ENCODE measurements at places on chromosomes 1 and 21.

DNA sequence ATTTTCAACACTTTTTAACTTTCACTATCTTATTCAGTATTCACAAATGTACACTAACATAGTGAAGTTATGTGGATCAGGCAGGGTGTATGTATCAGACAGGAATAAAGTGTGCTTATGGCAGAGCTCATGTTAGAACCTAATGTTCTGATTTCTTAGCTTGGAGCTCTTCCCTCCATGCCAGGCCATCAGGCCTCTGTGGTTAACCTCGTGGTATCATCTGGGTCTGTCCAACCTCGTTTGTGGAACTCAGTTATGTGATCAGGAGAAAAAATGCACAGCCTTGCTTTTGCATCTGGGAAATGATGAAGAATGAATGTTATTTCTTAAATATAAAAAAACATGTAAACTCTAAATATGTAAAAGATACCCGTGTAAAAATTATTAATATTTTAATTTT, 86.9 kb downstream of the MPZL1 start:
- DNase-seq: peak; percentile 43

DNA sequence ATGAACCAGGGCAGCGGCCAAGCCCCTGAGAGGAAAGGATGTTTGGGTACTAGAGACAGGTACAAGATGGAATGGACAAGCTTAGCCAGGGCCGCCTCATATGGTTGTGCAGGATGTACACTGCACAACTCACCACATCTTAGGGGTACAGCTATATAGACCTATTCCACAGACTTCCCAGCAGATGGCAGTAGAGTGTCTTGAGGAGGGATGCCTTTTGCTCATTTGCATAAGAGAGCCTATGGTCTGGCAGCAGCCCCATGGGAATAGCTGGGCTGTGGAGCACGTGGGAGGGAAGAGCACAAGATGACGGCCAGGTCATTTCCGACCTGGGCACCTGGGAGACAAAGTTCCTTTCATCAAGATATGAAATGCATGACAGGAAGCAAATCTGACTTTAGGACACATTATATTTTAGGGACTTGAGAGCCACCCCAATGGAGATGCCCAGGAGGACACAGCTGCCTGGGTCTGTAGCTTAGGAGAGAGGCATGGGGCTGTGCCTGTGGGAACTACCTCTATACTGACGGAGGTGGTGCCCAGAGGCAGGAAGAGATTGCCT, 215.5 kb downstream of the KCNJ6 start:
- DNase-seq: peak; percentile 82

- peak; percentile 98 for DNase-seq
These were observed 604.5 kb downstream of the PLPP3 start for GRCh38 chr1:55974714-55975441.

DNA sequence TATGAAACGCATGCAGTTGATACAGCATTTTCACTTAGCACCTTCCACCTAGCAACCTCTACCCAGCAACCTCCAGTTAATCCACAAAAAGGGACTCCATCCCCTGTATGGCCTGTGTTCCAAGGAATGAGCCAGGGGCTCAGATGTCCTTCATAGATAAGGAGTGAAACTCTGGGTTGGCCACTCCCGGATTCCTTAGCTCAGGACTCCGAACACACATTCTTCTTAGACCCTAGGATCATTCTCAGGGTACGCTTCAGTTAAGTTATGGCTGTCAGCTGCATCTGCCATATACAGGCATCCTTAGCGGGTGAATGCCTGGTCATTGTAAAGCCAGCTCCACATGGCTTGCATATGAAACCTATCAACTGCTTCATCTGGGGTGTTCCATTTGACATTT, 15.9 kb upstream of the IFI6 start:
- DNase-seq: no peak

- DNase-seq: no peak
These were observed 372.6 kb downstream of the RPS6KC1 start for GRCh38 chr1:213423605-213424004.

DNA sequence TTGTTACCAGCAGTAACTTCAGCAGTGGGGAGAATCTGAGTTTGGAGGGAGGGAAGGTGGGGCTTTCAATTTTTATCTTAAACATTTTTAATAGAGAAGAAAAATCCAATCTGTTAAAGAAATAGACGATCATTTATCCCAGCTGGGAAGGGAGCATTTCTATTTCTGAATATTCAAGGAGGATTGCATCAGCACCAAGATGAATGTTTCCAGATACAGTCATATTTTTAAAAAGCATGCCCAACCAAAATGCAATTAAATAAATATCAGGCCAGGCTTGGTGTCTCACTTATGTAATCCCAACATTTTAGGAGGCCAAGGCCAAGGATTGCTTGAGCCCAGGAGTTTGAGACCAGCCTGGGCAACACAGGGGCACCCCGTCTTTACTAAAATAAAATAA, 1.7 kb upstream of the ATP1A4 start:
- peak; percentile 85 for DNase-seq

DNA sequence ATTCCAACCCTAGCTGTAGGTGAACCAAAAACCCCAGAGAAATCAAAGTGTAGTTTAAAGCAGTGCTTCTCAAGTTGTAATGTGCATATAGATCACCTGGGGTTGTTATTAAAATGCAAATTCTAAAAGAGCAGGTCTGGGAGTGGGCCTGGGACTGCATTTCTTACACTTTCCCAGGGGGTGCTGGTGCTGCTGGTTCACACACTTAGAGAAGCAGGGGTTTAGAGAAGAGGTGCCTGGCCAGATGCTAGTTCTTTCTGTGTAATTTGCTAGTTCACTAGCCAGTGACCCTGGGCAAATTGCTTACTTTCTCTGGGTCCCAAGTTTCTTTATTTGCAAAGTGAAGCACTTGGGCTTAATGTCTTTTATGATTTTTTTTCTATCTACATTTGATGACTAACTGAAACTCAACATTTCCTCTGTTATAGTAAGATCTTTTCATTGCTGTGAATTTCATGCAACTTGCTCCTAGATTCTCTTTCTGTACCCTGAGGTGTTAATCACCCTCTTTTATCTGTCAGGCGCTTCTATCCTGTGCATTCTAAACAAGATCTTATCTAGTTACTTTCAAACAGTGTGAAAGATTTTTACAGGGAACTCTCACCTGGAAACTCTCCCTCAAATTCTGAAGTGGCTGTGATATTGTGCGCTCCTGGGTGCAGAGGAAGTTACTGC, 141.9 kb upstream of the UBE2U start:
- no peak for DNase-seq

DNA sequence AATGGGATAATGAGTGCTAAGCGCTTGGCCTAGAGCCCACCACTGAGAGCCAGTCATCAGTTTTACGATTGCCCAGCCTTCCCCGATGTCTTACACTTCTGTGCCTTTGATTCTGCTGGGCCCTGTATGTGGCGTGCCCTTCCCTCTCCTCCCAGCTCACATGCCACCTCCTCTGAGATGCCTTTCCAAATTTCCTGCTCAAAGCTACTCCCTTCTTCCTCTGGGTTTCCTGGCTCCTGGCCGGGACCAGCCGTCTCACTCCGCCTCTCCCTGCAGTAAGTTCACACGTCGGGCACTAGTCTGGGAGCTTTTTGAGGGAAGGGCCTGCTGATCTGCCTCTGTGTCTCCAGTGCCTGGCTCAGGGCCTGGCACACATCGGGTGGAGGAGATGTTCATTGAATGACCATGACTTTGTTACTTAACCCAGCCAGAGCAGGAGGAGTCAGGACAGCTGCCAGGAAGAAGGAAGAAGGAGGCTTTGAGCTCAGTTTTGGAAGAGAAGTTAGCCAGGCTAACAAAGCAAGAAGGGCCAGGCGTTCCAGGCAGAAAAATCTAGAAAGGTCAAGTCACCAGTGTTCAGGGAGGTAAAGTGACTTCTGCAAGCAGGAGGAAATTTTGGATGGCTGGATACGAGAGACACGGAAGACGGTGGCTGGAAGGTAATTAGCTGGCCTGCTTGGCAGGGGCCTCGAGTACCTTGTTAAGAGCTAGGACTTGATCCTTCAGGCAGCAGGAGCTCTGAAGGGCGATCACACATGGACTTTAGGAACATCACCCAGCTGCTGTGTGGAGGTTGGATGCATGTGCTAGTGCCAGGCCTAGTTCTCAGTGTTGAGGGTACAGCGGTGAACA, 63.6 kb downstream of the EPHB2 start:
- peak; percentile 77 for DNase-seq

GRCh38 chr1:3219005-3219790, 150.2 kb downstream of the PRDM16 start:
- DNase-seq: peak; percentile 29

GRCh38 chr21:25572861-25573310, 34.4 kb downstream of the MRPL39 start:
- DNase-seq: no peak

- no peak for DNase-seq
These were observed 15.9 kb upstream of the NPPB start for GRCh38 chr1:11874624-11875023.

DNA sequence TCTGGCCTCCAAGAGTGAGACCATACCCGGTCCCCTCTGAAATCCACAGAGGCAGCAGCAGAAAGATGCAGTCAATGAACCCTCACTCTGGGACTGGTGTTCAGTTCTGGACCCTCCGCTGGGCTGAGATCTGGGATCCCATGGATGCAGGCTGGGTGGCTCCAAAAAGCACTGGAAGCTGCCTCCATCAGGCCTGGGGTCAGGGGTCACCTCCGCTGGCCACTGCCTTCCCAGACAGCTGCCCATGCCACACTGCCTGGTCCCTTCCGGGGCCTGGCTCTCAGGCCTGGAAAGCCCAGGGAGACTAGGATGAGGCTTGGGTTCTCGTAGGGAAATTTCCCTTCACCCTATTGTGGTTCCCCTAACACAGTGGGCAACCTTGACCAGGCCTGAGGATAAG, 21.4 kb upstream of the PADI4 start:
- DNase-seq: no peak

DNA sequence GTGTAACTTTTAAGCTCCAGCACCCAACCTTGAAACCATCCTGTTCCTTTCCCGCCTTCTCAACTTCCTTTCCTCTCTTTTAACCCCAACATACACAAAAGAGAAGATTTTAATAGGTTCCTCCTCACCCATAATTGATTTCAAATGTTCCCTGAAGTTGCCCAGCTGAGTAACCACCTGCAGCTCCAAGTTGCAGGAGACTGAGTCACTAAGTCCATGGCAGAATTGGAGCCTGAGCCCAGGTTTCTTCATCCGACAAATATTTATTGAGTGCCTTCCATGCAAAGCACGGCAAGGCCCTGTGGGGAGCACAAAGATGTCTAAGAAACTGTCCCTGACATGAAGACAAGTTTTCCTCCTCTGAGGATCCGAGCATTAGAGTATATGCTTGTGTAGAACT, 97.7 kb downstream of the PAPPA2 start:
- peak; percentile 72 for DNase-seq

DNA sequence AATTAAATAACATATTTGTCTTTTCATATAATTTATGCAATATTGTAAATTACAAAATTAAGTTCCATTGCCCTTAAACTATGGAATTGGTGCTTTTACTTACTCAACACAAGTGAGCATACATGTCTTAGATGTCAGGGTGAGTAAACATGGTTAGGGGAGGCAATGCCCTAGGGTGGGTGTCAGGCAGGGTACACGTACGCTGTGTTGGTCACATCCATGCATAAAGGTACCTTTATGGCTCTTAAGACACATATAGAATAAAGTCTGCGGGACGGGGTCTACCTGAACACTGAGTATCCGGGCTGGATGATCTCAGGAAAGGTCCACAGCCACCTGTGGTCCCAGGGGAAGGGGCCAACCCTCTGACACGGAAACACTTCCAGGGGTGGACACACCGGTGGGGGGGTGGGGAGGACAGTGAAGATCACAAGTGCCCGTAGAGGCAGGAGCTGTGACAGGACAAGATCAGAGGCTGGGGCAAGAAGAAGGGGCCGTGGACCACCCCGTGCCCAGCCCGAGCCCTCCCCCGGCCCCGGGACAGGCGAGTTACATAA, 720 bp downstream of the LIN9 start:
- DNase-seq: no peak

DNA sequence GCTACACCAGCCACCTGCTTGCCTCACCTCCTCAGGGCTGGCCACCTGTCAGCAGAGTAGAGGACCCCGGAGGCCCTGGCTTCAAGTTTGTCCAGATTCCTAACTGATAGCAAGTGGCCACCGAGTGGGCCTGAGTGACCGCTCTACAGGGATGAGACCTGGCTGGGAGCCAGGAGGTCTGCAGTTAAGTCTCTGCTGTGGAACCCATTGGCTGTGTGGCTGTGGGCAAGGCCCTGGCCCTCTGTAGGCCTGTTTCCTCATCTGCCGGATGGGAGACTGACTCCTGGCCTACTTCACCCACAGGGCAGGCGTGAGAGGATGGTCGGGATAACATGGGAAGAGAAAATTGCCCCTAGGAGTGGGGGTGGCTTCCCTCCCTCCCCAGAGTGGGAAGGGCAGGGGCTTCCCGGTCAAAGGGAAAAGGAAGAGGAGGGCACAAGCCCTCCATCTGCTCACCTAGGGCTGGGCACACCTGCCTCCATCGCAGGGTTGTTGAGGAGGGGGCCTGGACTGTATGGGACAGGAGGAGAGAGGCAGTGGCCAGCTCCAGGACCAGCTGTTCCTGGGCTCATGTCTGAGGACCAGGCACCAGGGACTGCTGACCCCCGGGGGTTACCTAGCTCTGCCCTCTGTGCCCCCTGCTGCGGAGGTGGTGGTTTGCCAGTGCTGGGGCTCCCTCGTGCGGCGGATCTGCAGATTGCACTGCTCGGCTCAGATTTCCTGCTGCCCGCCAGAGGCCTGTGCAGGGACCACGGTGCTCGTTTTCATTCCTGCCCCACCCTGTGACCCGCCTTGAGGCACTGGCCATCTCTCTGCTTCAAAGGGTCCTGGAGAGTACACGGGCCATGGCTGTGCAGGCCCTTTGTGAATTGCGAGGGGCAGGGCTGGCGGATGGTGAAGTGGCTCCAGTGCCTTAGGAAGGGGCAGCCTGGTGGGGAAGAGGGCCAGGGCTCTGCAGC, 9.1 kb upstream of the MTFR1L start:
- DNase-seq: peak; percentile 43

GRCh38 chr1:45621501-45621836, 2.4 kb downstream of the CCDC17 start:
- DNase-seq: no peak

DNA sequence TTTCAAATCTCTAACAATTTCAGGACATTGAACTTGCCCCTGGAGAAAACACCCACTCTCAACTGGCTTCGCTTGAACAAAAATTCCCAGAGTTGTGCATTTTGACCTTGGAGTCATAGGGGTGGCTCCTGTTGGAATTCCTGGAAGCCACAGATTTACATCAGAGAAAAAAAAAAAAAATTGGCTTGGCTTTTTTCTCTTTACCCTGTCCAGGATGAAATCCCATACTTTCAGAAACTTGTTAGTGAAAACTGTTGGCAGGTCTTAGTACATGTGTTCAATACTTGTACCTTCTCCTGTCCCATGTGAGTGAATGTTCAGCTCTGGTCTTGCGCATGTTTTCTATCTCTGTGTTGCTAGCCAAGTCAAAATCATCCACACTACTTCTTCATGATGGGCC, 228.8 kb downstream of the TGFB2 start:
- DNase-seq: no peak

Measured in AG10803 (cell line).